Lung microvascular endothelial cell (primary cell): ENCODE measurements at places on chromosomes 2 and 18.

DNA sequence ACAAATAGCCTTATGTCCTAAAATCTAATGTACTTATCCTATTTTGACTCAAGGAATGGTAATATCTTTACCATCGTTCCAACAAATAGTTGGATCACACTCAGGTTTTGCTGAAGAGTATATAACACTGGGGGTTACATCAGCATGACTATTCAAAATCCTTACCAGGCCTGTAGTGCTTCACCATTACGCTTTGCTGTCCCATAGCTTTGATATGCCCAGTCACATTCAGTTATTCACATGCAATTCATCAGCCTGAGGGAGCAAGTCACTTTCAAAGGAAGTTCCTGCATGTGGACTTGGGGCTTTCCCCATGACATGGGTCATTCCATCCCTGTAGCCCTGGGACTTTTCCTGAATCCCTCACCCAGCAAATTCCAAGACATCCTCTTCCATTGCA lies 39.6 kb downstream of the FTCDNL1 start:
- DNase-seq = no peak

GRCh38 chr18:9135912-9136314 lies 668 bp upstream of the ANKRD12 start:
- peak; percentile 29 for DNase-seq

DNA sequence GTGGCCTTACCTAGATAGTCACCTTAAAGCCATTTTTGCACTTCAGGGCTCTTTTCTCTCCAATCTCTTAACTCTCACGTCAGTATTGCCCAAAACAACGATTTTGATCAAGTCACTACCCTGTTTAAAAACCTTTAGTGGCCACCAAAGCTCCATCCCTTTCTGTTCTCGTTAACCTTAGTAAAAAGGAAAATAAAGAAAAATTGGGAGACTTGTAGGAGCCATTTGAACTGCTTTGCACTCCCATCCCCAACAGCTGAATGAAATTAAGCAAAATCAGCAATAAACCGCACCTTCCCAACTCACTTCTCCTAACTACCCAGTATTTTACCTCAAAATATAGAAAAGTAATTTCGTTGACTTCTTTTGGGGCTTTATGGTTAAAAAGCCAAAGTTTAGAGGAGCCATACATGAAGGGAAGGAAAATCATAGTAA lies 686 bp upstream of the ARL5A start:
- DNase-seq = no peak

DNA sequence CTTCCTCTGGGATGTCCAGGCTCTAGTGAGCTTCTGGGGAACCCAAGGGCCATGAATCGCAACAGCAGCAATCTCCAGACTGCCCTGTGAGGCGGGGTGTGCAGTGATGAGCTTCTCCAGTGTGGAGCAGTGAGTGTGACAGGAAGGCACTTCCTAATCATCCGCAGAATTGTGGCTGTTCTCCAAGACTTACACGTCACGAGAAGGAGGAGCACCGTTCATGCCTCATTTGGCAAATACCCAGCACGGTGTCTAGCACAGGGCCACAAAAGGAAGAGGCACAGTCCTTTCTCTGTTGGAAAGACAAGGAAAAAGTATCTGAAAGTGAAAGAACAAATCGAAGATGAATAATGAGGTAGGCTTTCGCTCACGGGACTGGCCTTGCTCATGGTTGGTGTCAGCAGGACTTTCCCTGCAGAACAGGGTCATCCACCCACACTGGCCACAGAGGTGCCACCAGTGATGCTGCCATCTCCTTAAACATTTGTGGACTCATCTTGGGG lies 125.1 kb upstream of the HAAO start:
- peak; percentile 94 for DNase-seq

DNA sequence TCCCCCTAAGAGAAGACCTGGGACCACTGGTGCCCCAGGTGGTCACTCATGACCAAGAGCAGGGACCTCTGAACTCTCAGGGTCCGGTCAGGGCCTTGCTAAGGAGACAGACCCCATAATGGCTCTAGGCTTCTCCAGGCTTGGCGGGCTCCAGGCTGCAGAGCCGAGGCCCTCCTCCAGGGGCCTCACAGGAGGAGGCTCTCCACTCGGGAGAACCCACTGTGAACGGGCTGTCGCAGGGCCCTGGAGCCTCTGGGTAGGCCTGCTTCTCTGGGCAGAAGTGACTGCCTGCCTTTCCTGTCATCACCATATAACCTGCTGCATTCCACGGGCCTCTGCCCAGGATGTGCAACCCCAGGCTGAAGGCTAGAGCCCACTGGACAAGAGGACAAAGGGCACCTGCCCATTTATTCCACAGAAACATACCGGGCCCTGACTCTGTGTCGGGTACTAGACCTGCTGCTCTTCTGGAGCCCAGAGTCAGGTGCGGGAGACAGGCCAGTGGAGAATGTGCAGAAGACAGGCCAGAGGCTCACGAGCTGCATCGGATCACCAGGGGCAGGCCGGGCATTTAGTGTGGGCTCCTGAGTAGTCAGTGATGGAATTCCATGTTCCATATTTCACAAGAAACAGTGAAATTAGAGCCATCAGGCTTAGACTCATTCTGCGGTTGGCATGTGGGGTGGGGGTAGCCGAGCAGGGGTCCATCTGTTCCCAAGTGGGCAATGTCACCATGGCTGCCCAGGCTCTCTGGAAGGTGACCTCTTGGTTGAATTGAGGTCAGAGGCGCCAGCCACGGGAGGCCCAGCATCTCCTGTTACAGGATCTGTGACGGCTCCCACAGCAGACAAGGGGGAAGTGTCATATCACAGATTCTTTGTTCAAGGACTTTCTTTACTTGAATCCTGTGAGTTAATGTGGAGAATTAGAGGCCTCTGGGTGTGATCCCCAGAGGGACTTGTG lies 220.8 kb downstream of the SH3RF3 start:
- DNase-seq = no peak

GRCh38 chr2:176167398-176167797 lies 10.3 kb downstream of the HOXD3 start:
- DNase-seq = no peak

- no peak for DNase-seq
These were observed 219.7 kb downstream of the SLC4A10 start for GRCh38 chr2:161843936-161844335.

DNA sequence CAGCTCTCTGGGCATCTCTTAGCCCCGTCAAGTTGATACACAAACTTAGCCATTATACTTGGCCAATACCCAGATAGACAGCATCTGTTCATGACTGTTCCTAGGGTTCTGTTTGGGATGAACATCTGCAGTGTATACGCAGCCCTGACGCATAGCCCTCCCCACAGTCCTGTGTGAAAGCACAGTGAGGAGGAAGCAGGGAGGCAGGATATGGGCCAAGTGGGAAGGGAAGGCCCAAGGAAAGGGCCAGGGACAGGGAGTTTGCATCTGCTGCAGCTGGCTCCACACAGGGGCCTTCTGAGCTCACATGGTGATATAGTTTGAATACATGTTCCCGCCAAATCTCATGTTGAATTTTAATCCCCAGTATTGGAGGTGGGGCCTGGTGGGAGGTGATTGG lies 80.2 kb downstream of the CMPK2 start:
- DNase-seq = no peak

- DNase-seq = no peak
These were observed 409.5 kb upstream of the GCFC2 start for GRCh38 chr2:76120176-76120575.

- DNase-seq = no peak
These were observed 62.6 kb upstream of the HS6ST1 start for GRCh38 chr2:128380961-128381938.

DNA sequence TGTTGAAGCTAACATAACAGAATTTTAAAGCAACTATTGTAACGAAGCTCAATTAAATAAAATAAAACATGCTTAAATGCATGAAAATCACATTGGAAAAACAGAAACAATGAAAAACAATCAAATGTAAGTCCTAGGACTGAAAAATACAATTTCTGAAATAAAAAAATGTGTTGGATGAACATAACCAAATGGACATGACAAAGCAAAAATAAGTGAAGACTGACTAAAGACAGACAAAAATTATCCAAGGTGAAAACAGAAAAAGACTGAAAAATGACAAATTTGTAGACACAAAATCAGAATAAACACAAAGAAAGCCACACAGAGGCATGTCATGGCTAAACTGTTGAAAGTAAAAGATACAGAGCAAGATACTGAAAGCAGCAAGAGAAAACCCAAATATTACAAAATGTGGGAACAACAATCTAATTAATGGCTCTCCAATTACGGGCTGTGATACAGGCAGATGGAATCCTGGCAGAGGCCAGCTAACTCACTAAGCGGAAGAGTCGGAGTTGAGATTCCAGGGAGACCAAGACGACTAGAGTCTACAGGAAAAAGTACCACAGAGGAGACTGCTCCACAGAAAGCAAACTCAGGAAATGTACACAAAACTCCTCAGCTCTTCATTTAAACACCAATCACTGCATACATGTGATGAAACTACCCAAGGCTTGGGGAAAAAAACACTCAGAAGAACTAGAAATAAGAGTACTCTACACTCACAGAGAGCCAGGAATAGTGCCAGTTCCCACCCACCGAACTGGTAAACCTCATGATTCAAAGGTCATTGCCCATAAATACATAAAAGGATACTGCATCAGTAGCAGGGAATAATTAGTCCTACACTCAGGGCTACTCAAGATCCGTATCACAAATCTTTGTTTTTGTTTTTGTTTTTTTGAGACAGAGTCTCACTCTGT lies 83.6 kb downstream of the ATAD2B start:
- no peak for DNase-seq

- no peak for DNase-seq
These were observed 78.5 kb downstream of the PMS1 start for GRCh38 chr2:189862751-189863150.

- DNase-seq = no peak
These were observed 78.0 kb downstream of the KCNF1 start for GRCh38 chr2:10989782-10990181.

- no peak for DNase-seq
These were observed 324.6 kb upstream of the NRP2 start for GRCh38 chr2:205357732-205358131.
